ENCODE measurements at places on chromosomes 16 and 17.

GRCh38 chr16:5681966-5682365, 584.4 kb upstream of the EEF2KMT start:
- DNase-seq, result no peak

GRCh38 chr17:37847811-37848331, 76.3 kb upstream of the TBC1D3K start:
- no peak for DNase-seq

GRCh38 chr17:49633250-49633649, 44.6 kb downstream of the SPOP start:
- DNase-seq, result no peak

DNA sequence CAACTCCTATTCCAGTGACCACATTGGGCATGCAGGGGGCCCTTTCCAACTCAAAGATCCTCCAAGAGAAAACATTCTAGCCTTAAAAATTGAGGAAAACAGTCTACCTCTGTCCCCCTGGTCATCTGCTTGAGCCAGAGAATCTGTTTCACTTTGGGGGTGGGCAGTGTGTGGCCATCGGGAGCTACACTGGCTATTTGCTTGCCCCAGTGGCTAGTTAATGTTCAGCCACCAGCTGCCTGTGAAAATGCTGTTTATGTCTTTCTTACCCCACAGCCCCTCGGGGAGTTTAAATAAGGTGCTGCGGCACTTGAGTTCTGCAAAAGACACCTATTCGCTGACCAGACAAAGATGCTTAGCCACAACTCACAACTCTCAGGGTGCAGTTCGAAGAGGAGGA, 43.4 kb downstream of the GNAO1 start:
- DNase-seq, result no peak

DNA sequence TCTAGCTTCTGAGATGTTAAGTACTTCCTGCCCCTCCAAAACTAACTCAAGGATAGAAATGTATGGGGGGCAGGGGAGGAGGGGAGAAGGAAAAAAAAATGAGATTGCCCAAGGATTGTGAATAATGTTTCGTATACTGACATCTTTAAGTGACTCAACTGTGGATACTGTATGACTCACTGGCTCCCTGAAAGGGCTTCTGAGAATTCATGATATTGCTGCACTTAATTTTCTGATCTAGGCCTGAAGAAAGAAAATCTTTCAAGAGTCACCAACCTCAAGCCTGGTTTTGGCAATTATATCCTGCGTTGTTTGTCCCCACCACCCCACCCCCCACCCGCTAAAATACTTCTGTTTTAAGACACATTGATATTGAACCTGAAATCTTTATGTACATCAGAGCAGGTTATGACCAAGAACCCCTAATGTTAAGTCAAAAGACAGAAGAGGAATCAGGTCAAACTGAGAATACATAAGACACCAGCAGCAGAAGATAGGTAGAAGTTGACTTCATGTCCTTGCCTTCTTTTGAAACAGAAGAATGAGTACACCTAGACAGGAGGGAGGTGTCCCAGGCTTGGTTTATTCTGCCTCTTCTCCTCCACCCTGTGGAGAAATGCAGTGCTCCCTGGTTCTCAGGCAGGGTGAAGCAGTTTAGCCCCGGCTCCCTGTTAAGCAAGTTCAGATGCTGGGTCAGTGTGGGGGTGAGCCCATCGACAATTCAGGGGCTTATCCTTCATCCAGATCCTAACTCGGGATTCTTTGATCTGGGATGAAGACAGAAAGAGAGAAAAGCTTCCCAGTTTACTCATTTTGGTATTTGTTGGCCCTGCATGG, 3.3 kb upstream of the FBXL20 start:
- peak; percentile 40 for DNase-seq

DNA sequence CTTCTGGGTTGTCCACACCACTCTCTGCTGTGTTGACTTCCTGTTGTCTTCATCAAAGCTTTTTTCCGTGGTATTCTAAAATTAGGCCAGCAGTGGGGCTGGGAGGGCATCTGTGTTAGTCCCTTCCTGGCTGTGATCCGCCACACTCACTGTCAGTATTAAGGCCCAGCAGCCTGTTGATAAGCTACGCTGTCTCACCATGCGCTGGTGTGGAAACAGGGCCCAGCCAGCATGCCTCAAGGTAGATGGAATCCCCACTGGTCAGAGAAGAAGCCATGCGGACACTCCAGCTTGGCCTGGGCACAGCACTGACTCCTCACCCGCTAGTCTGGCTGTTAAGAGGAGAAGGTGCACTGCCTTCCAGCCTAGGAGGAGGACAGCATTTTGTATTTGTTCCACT, 11.4 kb downstream of the CDR2L start:
- DNase-seq, result no peak

GRCh38 chr16:81004646-81005353, 1.9 kb downstream of the CMC2 start:
- no peak for DNase-seq

- DNase-seq, result no peak
These were observed 59.8 kb downstream of the AMFR start for GRCh38 chr16:56365552-56365951.

DNA sequence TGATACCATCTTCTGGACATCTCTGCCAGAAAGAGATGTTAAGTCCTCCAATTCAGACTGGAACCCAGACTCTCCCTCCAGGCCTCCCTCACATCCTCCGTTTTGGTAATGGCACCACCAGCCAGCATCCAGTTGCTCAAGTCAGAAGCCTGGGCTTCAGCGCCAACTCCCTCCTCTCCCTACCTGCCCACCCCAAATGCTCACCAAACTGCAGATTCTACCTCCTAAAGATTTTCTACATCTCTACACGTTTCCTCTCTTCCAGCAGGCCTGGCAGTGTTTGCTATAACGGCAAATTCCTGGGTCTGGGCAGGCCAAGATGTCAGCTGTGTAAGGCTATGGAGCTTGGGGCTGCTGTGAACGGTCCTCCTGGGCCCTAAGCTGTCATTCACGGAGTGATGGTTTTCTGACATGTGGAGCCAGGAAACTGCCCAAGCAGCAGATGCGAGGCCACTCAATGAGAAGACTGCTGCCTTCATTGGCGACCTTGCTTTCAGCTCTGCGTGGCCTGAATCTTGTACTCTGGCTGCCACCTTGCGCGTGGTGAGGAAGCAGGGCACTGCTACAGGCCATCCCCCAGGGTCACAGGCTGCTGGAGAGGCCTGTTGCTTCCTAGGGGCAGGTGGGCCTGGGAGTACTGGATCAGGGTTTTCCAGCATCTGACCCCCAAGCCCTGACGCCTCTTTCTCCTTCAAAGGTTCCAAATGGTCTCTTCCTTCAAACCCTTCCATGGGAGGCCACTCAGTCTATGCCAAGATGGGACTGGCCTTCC, 37.7 kb downstream of the TBX4 start:
- DNase-seq, result no peak

All from HL-60 (cell line).